ENCODE measurements at places on chromosomes 5 and 9. TPM values are rescaled to one million over a fixed set of nuclear protein-coding genes. Genes with fewer than 3 reads are reported as not detected.

DNA sequence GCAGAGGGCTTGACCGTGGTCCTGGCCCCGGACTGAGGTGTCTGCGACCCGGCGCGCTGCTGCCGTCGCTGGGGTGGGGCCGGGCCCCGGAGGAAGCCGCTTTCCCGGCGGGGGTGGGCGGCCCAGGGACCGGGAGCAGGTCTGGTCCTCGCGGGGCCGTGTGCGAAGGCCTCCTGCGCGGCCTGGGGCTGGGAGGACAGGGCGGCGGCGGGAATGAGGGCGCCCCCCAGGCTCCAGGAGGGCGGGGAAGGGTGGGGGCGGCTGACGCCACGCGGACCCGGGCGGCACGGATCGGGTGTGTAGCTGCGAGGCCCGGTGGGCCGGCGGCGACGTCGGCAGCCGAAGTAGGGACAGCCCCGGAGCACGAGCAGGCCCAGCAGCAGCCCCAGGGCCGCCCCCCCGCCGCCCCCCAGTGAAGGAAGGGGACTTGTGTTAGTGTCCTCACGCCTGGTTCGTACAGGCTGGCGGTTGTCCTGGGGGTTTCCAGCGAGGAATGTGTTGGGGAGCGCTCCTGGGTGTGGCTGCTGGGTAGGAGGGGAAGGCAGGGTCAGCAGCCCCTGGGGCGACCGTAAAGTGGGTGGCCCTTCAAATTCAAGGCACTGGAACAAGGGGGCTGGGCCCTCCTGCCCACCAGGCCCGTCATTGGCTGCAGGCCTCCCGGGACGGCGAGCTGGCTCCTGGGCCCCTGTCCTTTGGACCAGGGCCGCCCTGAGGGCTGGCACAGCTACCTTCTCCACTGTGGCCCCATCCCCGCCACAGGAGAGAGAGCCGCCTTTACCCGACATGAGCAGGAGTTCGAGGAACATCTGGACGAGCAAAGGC is 597 bp upstream of the TMEM250 start:
- peak; percentile 84 for DNase-seq
- H3K27ac ChIP-seq, result peak overlapping the region; percentile 96
- H3K36me3 ChIP-seq, result peaks cover 19% of the 10 kb centered on the region
- peak overlapping the region; percentile 99 for H3K4me3 ChIP-seq
- H3K27me3 ChIP-seq, result no peaks in the 10 kb centered on the region
- peaks cover 24% of the 10 kb centered on the region for H3K4me1 ChIP-seq

GRCh38 chr9:106482733-106483132 is 380.2 kb upstream of the ZNF462 start:
- no peak for DNase-seq
- no peaks in the 10 kb centered on the region for H3K36me3 ChIP-seq
- no peak overlapping the region for H3K4me3 ChIP-seq
- no peaks in the 10 kb centered on the region for H3K27me3 ChIP-seq
- H3K4me1 ChIP-seq, result no peaks in the 10 kb centered on the region

The UGT3A2 gene
- total RNA-seq, result not detected

The SAPCD2 gene
- 0.83 TPM for total RNA-seq

The PCDHGA8 gene
- total RNA-seq, result 2.6 TPM

The ARHGEF28 gene
- 14.4 TPM for total RNA-seq

The PKN3 gene
- total RNA-seq, result 11.1 TPM

Measured in upper lobe of left lung (tissue), 6 donors.